CD8-positive, alpha-beta T cell (primary cell): ENCODE measurements at places on chromosomes 12 and 14. TPM values are rescaled to one million over a fixed set of nuclear protein-coding genes. Genes with fewer than 3 reads are reported as not detected.

GRCh38 chr12:87272851-87273250 is 756.4 kb downstream of the C12orf50 start:
- DNase-seq, result no peak

DNA sequence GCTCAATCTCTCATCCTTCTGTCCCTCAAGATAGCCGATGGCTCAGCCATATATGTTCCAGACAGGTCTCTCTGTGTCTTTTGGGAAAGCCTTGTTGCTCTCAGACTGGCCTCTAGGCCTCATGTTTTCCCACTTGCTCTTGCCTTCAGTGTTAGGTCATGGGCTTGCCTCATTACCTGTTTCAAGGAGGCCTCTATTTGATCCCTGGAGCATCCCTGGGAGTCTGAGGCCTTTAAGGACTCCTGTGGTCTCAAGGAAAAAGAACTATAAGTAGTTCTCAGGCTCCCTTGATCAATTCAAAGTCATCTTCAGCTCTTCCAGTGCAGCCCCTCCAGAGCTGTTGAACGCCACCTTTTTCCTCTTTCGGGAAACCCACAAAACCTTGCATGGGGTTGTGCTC is 47.9 kb downstream of the NTF3 start:
- no peak for DNase-seq

DNA sequence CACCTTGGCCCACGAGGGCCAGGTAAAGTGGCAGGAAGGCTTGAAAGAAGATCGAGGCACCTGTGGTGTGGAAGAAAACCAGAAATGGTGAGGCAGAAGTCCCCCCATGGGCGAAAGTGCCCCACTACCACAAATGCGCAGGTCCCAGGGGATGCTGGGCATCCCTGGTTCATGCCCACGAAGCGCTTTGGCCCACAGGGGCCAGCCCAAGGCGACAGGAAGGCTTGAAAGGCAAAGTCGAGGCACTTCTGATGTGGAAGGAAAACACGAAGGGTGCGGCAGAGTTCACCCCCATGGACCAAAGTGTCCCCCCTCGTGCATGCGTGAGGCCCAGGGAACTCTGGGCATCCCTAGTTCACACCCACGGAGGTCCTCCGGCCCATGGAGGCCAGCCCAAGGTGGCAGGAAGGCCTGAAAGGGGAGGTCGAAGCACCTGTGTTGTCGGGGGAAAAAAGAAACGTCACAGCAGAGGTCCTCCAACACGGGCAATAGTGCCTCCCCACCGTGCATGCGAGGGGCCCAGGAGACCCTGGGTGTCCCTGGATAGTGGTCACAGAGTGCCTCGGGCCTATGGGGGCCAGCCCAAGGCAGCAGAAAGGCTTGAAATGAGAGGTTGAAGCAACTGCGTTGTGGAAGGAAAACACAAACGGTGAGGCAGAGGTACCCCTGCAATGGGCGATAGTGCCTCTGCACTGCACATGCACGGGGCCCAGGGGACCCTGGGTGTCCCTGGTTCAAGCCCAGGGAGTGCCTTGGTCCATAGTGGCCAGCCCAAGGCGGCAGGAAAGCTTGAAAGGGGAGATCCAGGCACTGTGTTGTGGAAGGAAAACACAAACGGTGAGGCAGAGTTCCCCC is 373.9 kb downstream of the ALG10 start:
- DNase-seq, result no peak

- DNase-seq, result no peak
These were observed 7.7 kb downstream of the GPR33 start for GRCh38 chr14:31480156-31480555.

DNA sequence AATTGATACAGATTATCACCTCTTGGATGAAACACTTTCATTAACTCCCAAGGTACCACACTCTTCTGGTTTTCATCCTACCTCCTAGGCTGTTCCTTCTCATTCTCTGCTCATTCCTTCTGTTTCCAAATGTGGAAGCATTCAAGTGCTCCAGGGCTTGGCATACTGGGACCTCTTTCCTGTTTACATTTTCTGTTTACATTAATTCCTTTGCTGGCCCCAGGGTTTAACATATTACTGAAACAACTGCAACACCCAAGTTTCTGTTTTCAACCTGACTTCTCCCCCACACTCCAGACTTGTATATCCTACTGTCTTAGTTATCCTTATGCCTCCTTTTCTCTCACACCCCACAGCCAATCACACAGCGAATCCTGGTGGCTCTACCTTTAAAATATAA is 386.3 kb upstream of the GARIN6 start:
- DNase-seq, result no peak

- no peak for DNase-seq
These were observed 187.5 kb upstream of the TMEM132C start for GRCh38 chr12:128079446-128079845.

- DNase-seq, result no peak
These were observed 26.0 kb downstream of the XRCC3 start for GRCh38 chr14:103688906-103689902.

GRCh38 chr14:27184427-27184826 is 586.6 kb upstream of the NOVA1 start:
- DNase-seq, result no peak

GRCh38 chr14:103533137-103533998 is 4.4 kb downstream of the TRMT61A start:
- DNase-seq, result no peak

GRCh38 chr12:54725233-54725843 is 77.2 kb upstream of the DCD start:
- no peak for DNase-seq

The EP400 gene
- 53.1 TPM for total RNA-seq

- no peak for DNase-seq
These were observed 953 bp upstream of the NXPH4 start for GRCh38 chr12:57215668-57216013.

DNA sequence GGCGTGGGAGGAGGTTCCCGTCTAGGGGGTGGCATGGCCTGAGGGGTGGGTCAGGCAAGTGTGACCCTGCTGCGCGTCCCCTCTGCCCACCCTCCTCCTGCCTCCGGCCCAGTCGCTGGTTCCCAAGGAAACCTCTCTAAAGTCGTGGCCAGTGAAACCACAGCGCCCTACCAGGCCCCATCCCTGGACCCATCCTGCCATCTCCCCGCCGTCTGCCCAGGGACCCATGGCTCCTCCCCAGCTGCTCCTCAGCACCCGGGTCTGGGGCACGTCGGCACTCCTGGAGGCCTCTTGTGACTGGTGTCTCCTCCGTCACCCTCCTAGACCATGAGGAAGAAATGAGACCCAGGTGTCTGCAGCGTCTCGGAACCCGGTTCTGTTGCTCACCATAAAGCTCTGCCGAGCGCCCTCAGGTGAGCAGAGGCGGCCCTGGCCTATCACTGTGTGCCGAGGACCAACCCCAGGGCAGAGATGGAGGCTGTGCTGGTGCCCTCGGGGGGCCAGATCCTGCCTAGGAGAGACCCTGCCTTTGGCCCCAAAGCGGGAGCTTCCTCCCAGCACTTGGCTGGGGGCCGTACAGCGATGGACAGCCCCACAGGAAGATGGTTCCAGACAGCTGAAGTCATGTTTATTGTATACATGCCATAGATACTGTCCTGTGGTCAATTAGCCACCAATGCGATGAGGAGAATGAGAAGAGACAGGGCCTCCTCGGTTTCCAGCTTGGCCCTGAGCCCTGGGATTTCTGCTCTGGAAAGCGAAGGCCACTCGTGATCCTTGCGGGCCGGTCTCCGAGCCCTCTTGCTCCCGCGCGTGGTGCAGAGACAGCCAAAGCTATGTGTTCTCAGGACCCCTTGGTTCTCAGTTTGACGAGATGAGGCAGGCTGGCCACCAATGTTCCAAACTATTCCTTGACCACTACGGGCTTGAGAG is 222.5 kb upstream of the RTL1 start:
- DNase-seq, result no peak

DNA sequence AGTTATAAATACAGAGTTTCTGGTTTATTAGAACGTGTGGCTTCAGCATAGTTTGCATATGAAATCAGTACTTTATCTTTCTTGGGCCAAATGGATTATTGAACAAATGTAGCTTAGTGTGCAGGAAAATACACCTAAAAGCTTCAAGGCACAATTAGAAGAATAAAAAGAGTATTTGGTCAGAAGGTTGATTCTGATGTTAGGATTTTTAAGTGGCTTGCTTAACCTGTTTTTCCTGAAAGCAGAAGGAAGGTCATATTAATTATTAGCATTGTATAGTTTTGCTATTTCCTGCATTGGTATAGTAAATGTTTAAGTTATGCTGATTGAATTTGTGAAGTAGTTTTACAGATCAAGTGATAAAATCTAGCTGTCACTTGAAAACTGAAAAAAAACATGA is 31.0 kb upstream of the GNS start:
- no peak for DNase-seq

GRCh38 chr12:57101892-57102695 is 9.1 kb downstream of the STAT6 start:
- DNase-seq, result no peak

The CDK17 gene
- 160 TPM for total RNA-seq
